Midbrain (tissue), 1 donor: ENCODE measurements at places on chromosomes 7 and 10.

DNA sequence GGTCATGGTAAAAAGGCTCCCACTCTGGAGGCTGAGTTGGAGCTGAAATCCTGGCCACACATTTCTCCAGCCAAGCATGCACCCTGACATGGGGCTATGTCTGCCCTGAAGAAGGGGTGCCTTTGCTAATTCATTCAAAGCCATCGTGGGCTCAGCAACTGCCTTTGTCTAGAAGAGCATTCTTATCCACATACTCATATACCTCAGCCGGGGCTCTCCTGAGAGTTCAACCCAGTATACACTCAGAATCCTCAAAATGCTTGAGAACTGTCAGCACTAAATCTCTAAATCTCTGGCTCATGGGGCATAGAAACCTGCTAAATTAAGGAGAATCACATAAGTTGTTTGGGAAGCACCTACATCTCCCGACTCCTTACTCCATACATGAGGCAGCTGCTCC lies 89.3 kb downstream of the MRPL32 start:
- no peak for DNase-seq

DNA sequence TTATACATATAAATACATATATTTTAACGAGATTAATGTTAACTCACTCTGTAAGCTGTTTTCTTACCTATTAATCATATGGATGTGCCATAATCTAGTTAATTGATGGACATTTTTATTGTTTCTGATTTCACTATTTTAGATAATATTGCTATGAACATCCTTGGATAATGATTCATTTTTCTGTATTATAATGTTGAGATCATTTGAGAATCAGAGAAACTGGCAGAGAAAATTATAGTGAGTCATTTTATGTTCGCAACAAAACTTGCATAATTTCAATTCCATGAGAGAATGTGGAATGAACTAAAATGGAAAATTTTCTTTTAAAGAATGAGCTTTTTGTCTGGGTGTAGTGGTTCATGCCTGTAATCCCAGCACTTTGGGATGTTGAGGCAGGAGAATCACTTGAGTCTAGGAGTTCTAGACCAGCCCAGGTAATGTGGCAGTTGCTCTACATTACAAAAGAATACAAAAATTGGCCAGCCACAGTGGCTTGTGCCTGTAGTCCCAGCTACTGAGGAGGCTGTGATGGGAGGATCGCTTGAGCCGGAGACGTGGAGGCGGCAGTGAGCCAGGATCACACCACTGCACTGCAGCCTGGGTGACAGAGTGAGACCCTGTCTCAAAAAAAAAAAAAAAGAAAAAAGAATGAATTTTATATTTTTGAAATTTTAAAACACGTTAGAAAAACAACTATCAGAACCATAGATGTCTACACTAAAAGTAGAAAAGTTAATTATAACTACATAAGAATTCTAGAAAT lies 40.5 kb downstream of the PAPSS2 start:
- no peak for DNase-seq

DNA sequence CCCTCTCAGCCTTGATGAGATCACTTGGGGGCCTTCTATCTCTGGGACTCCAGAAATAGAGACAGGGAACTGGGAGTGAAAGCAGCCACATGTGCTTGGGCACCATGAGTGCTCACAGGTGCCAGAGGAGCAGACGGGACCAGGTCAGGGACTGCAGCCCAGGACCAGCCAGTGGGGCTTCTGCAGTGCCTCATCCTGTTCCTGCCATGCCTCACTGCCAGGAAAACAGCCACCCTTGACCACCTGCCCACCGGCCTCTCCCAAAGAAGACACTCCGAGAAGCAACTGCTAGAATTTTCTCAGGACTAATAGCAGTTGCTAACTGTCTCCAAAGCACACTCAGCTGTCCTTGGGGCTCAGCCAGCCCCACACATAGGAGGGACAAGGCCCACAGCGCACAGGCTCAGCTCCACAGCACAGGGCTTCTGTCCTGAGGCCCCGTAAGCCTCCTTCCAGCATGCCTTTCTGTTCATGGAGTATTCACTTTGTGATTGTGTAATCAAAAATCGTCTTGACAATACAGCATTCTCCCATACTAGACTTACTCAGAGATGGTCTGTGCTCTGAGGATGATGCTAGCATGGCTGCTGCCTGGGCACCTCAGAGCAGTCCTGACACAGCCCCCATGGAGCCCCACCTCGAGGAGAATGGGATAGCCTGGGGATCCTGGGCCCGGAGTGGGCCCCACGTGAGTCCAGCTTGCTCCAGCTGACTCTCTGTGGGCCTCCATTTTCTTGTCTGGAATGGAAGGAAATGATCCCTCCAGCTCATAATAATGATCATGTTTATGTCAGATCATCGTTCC lies 115.7 kb upstream of the RET start:
- no peak for DNase-seq

GRCh38 chr10:21464134-21464533 lies 61.3 kb downstream of the SKIDA1 start:
- no peak for DNase-seq

DNA sequence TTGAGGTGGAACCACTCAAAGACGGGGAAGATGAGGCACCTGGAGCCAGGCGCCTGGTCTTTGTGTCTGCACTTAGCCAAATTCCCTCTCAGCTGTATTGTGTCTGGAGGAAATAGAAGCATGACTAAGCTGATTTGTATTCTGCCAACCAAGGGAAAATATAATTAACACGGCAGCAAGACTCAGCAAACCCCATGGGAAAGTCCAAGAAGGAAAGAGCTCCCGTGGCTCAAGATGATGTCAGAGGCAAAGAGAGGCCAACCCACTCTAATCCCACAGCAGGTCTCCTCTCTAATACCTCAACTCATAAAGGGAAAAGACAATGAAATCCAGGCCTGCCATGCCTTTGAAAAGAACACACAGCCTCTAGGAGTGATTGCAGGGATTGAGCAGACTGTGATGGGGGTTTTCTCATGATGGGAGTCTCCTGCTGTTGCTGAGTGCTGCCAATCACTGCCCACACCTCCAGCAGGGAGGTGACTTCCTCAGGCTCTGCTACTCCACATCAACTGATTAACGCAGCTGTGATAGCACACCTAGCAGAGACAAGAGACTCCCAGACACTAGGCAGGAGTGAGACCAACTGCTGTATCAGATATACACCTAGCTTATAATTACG lies 255.5 kb upstream of the C7orf33 start:
- no peak for DNase-seq
